ENCODE measurements at places on chromosomes 5 and 9.
A peak's percentile ranks its signal among the peaks of the same experiment; 100 is the strongest.

GRCh38 chr5:107805166-107805565, 134.4 kb upstream of the EFNA5 start:
- DNase-seq, result no peak

GRCh38 chr5:218457-219291, 554 bp downstream of the SDHA start:
- no peak for DNase-seq

DNA sequence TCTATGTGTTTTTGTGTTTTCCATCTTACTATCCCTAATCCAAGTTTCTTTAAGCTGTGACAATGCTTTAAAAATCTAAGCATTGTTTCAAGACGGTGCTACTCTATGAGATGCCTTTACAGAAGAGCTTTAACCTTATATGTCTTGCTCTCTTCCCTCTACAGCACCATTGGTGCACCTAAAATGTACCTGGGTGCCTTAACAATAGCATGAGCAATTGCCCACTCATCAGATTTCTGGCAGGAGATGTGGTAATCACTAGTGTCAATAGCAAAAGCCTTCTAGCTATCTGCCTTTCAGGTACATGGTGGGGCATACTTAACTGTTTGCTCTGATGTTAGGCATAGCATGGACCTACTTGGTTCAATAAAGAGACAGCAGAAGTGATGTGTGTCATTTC, 222.3 kb upstream of the KIF2A start:
- DNase-seq, result no peak

GRCh38 chr5:35853631-35854030, 3.1 kb upstream of the IL7R start:
- peak; percentile 31 for DNase-seq

GRCh38 chr5:139682016-139682975, 34.1 kb downstream of the CXXC5 start:
- no peak for DNase-seq

DNA sequence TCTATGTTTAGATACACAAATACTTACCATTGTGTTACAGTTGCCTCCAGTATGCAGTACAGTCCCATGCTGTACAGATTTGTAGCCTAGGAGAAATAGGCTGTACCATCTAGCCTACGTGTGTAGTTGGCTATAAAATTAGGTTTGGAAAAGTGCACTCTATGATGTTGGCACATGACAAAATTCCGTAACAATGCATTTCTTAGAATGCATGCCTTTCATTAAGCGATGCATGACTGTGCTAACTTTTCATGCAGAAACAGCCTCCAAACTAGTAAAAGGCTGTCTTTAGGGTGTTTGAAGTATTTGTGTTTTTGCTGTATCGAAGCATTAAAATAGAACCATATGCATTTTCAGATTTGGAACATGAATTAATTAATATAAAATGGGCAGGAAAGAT, 157.9 kb downstream of the RMI1 start:
- no peak for DNase-seq

GRCh38 chr9:97293818-97294217, 13.6 kb upstream of the CCDC180 start:
- DNase-seq, result no peak

- DNase-seq, result no peak
These were observed 907 bp downstream of the HMCN2 start for GRCh38 chr9:130266236-130267098.

GRCh38 chr9:89477811-89478630, 19.9 kb downstream of the SEMA4D start:
- DNase-seq, result no peak

- DNase-seq, result no peak
These were observed 103.6 kb upstream of the CHD1 start for GRCh38 chr5:99032234-99033013.

DNA sequence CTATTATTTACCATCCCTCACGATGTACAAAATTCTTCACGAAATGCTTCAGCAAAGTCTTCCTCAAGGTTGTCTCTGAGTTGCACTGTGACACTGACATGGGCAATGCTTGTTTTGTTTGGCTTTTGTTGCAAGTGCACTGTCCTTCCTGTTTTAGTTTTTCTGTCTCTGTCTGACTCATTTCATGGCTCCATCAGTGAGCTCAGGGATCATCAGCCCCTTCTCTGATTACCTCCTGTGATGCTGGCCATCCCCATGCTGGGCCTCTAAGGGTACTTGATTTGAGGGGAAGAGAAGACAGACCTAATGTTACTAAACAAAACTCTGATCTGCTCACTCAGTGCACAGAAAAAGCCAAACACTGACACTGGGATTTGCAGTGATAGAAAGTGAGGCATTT, 37.6 kb upstream of the STX17 start:
- no peak for DNase-seq

DNA sequence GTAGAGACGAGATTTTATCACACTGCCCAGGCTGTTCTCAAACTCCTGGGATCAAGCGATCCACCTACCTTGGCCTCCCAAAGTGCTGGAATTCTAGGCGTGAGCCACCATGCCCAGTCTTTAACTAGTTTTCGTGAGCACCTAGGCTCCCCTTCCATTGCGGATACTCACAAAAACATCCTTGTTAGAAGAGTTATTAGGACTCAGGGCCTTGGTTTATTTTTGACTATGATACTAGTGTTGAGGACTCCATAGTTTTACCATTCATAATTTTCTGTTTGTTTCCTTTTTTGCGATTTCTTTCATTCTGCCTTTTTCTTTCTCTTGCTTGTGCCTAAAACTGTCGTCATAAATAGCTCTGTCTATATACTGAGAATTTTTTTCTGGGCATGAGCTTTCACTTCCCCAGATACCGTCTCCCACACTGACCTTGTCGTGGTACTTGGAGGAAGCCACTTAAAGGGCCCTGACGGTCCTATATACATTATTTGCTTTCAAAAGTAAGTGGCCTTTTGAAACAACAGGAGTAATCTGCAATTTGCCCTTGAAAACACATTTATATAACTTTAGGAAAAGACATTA, 5.2 kb downstream of the F2R start:
- DNase-seq, result no peak

DNA sequence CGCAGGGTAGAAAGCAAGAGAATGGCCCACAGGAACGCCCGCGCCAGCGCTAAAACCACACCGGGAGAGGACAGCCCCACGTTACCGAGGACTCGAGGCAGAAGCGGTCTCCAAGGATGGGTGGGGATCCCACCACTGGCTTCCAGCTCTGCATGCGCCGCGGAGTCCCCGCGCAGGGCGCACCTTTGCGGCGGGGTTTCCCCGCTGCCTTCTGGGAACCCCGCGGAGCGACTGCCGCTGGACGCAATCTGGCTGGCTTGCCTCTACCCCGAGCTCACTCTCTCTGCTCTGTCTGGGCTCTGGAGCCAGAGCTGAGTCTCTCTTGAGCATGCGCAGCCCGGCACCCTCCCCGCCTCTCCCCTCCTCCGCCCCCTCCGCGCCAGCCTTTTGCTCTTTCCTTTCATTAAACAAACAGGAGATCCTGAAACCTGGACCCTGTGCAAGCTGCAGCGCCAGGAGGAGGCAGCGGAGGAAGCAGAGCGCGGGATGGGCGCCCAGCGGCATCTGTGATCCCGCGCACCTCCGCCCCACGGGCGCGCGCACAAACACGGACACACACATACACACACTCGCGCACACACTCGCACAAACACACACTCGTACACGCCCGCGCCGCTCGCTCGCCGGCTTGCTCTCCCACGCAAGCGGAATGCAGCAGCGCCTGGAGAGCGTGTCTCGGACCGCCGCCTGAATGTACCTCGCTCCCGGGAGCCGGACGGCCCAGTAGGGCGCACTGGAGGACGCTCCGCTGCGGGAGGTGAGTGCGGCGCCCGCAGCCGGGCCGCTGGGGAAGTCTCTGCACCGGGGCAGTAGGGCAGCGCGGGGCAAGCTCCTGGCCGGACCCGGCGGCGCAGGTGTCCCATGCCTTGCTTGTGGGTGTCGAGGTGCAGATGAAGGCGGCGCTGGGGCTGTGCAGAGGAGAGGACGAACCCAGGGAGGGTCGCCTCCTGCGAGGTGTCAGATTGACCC, at the start of gene PLPPR1:
Gene PLPPR1, plus strand, starts transcription at position 382 of the 969 bp plus-strand sequence.
- DNase-seq, result no peak
